Activated CD8-positive, alpha-beta memory T cell treated with anti-CD3 and anti-CD28 coated beads for 48 hours (primary cell): ENCODE measurements at places on chromosomes 16 and 17.

DNA sequence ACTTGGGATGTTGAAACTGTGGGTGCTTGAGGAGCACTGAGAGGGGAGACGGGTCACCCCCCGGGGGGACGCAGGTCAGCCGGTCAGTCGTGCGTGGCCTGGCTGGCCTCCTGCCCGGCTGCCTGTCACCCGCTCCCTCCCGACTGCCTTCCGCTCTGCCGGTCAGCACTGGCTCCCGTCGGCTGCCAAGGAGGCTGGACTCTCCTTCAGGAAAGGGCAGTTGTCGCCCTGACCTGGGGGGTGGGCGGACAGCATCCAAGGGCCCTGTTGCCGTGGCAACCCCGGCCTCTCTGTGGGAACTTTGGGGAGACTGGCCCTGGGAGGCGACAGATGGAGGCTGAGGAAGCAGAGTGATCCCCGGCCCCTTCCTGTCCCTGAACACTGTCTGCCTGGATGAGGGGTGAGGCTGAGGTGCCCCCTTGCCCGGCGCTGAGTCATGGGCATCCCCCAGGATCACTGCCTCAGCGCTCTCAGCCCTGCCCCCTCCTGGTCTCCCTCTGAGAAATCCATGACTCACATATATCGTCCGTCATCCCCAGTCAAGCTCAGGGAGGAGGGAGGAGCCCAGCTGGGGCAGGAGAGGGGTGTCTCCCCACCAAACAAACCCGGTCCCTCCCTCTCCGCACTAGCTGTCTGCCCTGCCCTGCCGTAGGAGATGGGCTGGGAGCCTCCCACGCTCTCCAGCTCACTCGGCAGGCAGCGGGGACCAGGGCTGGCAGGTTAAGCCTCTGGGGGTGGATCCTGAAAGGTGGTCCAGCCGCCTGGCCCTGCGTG is at the start of gene ADGRG1:
TSS of gene ADGRG1 (plus strand) at position 623 of the 774 bp plus-strand sequence. CDS start 21,658 bp downstream, outside the sequence.
- no peak for DNase-seq

- no peak for DNase-seq
These were observed 20.8 kb downstream of the TRPV2 start for GRCh38 chr17:16435925-16436886.

DNA sequence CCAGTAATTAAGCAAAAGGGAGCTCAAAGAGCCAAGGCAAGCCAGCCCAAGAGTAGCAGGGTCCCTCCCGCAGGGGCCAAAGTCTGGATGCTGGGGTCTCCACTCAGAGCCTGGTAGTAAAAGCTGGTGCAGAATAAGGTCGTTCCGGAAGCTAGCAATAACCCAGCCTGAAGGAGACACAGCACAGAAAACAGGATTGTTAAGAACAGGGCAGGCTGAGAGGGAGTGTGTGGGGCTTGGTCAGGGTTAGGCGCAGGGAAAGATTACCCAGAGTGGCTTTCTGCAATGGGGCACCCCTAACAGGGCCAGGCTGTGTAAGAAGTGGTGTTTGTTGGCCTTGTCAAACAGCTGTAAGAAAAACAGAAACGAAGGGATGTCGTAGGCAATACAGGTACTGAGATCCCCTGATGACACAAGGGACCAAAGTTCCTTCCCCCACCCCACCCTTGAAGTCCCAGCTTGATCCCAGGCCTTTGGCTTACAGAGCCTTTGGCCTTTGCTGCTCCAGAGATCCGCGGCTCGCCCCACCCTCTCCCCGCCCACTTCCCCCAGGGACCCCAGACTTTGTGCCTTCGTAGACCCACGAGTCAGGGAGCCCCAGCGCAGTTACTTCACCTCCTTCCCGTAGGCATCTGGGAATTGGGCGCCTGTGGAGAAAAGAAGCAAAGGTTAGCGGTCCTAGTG is 712 bp downstream of the TMEM256 start:
- no peak for DNase-seq

DNA sequence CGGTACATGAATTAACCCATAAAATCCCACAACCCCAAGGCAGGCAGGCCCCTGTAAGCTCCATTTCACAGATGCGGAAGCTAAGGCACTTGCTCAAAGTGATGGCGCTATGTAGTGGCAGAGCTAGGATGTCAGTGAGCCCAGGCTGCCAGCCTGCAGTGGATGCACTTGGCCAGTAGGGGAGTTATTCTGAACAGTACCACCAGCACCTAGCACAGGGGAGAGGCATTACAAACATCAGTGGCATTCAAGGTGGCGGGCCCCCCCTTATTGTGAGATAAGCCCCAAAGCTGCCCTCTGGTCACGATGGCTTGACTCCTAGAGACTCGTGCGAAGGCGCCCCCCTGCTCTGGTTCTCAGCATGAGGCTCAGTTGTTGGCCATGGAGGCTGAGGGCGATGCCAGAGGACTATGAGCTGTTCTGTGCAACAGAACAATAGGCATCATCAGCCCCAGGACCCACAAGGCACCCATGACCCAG is 33.8 kb downstream of the GTF3C1 start:
- DNase-seq, result no peak

- no peak for DNase-seq
These were observed 44.8 kb downstream of the PIMREG start for GRCh38 chr17:6489016-6489550.

DNA sequence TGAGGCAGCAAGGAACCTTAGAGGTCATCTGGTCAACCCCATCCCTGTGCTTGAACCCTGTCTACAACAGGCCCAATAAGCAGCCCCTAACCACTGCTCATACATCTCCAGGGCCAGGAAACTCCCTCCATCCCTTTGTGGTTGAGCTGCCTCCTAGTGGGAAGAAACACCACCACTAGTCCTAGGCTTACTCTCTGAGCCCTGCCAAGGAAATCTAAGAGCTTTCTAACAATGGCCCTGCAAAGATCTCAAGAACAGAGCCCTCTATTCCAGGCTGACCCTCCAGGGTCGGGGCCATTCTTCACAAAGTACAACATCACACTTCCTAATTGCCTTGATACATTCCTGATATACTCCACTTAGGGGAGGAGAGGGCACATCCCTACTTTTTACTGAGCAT is 5.8 kb downstream of the ACLY start:
- no peak for DNase-seq
